ENCODE measurements at places on chromosomes 7 and 10.
A peak's percentile ranks its signal among the peaks of the same experiment; 100 is the strongest.

DNA sequence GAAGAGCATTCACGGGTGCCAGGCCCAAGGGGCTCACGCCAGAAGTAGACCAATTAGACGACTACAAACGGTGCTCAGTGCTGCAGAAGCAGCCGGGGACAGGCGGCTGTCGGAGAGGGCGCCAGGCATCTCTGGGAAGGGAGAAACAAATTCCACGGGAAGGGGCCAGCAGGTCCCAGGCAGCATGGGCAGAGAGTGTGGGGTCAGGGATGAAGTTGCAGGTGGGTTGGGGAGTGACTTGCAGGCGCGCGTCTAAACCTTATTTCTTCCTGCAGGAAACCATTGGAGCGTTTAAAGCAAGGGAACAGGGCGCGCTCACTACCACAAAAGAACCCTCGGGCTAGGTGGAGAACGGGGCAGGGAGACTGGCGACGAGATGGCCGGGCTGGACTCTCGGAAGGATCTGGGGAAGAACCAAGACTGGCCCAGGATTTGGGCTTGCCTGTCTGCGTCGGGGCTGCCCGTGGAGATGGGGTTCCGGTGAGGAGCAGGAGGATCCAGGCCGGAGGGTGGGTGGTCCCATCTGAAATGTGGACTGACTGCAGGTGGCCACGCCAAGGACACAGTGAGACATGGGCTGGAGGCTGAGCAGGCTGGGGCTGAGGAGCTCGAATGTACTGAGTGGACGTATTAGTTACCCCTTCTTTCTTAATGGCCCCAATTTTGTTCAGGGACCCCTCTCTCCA lies 116.3 kb upstream of the DIP2C start:
- no peak for DNase-seq

DNA sequence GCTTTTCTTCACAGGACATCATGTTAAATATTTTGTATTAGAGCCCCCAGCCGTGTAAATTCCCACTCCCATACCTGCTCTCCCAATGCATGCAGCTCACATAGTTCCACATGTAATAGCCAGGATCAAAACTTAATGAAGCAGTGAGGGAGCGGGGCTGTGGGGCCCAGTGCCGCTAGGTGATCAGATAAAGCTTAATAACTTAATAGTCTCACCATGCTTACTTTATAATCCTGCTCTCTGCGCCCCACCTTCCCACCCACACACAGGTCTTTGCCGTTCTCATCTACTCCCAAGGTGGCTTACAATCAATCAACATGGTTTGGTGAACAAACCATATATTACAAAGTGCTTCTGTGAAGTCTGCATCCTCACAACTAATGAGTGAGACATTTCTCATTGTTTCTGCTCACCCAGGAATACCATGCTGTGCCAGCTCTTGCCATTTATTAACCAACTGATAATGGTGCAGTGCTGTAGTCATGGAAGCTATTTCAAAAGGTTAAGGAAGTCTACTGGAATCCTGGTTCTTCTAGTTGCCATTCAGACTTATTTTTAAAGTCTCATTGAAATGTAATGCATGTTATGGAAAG lies 156.4 kb downstream of the CTTNBP2 start:
- no peak for DNase-seq

DNA sequence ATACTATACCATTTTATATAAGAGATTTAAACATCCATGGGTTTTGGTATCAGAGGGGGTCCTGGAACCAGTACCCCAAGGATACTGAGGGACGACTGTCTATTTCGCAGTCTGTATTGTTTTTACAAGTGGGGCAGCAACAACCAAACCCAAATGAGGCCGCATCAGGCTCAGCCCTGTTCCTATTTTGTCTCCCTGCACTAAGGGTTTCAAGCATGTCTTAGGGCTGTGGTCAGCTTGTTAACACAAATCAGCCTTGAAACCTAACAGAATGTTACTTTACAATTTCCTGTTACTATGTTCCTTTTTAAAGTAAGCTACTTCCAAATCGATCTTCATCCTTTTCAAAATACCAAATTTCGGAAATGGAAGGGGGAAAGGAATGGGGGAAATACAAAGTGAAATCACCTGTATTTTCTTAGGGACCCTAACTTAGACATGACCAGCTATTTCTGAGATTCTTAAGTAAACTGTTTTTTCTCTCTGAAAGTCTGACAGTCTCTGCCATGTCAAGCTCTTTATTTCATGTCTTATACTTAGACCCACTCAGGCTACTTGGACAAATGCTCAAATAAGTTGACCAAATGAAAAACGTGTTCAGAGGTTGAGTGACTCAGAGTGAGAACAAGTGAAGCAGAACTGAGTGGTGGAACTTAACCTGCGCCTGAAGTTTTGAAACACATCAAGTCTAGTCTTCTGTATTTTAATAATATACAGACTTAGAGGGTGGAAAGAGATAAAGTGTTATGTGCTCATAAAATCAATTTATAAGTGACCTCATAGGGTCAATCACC lies 75.8 kb downstream of the C1GALT1 start:
- DNase-seq = peak; percentile 6

DNA sequence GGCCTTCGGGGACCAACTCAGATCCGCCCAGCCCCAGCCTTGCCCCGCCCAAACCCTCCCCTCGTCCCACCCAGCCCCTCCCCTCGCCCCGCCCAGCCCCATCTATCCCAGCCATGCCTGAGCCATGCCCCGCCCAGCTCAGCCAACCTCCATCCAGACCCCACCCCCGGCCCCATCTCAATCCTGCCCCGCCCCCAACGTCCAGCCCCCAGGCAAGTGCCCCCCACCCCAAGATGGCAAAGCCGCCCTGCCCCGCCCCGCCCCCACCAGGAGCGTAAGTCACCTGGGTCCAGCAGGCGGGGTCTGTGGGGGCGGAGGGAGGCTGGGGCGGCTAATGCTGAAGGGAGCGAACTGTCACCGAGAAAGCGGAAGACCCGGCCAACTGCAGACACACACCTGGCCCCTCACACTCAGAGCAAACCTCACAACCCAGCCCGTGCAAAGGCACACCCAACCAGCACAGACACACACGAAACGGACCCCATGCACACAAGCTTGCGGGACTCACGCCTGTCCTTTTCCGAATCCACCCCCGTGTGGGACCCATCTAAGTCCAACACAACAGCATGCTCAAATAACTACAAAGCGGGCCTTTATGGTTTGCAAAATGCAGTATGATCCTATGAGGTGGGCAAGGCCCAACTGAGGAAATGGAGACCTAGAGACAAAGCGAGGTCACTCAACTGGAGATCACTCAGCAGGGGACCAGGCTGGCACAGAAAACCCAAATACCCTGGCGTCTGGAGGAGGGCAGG lies 11.5 kb upstream of the OGA start:
- DNase-seq = peak; percentile 69

GRCh38 chr10:8183241-8183704 lies 128.8 kb downstream of the GATA3 start:
- DNase-seq = peak; percentile 67

Data from CD4-positive, alpha-beta T cell treated with Interleukin-6 at 100 ng/mL for 8 hours (primary cell).